ENCODE measurements at places on chromosomes 11 and 22.

GRCh38 chr11:102205805-102206204 is 95.6 kb downstream of the YAP1 start:
- no peak for DNase-seq

DNA sequence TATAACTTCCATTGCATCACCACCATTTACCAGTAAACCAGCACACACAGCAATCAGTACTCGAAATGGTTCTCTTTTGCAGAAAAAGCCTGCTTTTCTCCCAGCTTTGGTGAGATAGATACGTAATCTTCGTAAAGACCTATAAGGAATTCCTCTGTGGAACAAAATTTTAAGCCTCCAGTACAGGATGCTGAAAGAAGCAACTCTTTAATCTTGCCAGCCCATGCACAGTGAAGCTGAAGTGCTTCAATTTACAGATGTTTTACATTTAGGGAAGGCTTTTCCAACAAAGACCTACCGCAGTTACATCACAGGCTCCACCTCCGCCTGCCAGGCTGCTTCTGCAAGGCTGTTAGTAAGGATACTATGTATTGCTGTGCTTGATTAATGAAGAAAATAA is 1.9 kb downstream of the ELMOD1 start:
- no peak for DNase-seq

DNA sequence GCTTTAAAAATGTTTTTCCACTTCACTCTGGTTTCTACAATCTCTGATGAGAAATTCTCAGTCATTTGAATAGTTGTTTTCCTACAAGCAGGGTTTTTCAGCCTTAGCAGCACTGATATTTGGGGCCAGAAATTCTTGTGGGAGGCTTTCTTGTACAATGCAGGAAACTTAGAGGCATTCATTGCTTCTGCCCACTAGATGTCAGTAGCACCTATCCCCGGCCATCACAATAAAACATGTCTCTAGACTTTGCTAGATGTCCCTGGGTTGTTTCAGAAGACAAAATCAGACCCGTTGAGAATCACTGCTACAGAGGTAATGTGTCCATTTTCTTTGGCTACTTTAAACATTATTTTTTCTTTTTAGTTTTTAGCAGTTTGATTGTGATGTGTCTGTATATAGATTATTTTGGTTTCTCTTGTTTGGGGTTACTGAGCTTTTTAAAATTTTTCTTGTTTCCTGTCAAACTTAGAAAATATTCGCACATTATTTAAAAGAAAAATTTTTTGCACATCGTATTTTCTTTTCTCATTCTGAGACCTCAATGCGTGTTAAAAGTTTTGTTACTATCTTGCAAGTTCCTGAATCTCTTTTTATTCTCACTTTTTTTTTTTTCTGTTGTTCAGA is 60.8 kb upstream of the CCDC179 start:
- peak; percentile 4 for DNase-seq

GRCh38 chr22:43101306-43101705 is 9.2 kb upstream of the BIK start:
- no peak for DNase-seq

GRCh38 chr11:46332568-46333393 is 14.5 kb upstream of the DGKZ start:
- no peak for DNase-seq

DNA sequence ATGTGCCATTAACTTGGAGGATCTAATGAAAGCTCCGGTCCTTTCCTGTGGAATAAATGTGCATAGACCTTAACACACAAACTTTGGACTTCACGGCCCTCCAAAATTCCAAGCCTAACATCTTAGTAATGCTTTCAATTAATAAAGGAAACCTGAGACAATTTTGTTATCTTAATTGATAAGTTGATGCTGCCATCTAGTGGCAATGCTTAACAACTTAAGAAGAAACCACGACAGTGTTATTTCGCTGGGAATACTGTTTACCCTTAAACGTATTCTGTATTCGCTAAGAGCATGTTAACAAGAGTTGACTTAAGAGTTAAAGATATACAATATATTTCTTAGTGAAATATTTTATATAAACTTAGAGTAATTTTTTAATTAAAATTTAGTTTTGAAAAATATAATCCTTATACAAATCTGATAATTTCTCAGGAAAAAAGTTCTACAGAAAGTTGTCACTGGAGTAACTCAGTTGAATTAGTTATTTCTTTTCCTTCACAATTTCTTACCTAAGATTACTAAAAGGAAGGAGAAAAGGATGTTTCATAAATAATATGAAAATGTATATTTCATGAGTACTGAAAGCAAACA is 35.0 kb upstream of the OR9G4 start:
- peak; percentile 52 for DNase-seq

GRCh38 chr11:6485661-6486060 is 4.4 kb downstream of the TIMM10B start:
- no peak for DNase-seq

DNA sequence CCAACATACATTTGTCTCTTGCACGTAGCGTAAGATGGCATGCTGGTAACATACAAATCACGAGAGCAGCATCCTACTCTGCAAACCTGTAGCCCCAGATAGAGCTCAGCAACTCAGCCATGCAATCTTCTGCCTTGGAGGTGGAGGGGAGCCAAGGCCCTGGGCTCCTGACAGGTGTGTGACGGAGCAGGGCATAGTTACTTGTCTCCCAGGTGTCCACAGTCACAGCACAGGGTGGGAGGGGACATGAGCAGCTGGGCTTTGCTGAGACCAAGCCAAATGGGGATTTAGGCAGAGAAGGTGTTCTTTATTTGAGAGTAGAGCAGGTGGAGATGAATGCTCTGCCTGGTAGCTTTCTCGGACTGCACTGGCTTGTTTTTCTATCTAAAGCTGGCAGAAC is 111.7 kb downstream of the TEAD1 start:
- DNase-seq, result peak; percentile 66

- DNase-seq, result peak; percentile 5
Observed at GRCh38 chr11:122910775-122911174, 28.2 kb downstream of the JHY start.

DNA sequence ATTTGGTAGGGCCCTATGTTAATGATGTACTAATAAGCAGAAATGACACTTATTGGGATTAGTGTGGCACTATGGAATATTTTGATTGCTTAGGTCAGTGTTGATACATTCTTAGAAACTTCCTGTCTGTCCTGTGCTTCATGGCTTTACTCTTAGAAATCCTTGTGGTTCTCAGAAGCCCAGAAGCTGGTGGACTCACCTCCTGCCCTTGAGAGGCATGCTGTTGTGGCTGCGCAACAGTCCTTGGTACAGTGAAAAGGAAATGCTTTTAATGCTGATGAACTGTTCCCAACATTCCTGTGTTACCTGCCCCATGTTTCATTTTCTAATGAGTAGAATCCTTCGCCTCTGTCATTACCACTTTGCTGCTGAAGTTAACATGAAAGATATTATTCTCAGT is 52.4 kb upstream of the MYO18B start:
- no peak for DNase-seq

- no peak for DNase-seq
Observed at GRCh38 chr11:35163702-35164496, 24.9 kb downstream of the CD44 start.

- DNase-seq, result no peak
Observed at GRCh38 chr11:63508009-63508408, 2.1 kb downstream of the LGALS12 start.

DNA sequence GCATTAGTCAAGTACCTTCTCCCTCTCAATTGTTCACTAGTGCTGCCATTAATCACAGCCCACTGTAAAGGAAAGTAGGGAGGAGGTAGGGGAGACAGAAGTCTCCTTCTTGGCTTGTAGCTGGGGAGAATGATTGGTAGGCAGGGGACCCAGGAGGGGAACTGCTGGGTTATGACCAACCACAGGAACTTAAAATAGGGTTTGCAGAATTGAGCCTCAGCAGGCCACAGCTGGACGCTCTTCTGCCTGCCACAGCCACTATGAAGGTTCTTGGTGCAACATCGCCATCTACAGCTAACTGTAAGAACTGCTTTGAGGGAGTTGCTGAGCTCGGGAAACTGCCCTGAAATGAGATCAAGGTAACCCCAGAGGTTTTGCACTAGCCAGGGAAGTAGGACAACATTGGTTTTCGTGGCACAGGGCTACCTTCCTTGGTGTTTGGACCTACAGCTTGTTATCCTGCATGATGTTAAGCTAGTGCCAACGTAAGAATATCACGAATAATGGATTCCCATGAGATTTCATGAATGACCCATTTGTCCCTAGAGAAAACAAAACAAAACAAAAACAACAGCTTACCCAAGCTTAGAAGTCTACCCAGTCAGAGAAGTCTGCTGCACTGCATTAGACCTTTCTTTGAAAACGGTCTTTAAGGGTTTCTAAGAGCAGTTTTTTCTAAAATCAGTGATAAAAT is 787.1 kb upstream of the API5 start:
- DNase-seq, result peak; percentile 42

DNA sequence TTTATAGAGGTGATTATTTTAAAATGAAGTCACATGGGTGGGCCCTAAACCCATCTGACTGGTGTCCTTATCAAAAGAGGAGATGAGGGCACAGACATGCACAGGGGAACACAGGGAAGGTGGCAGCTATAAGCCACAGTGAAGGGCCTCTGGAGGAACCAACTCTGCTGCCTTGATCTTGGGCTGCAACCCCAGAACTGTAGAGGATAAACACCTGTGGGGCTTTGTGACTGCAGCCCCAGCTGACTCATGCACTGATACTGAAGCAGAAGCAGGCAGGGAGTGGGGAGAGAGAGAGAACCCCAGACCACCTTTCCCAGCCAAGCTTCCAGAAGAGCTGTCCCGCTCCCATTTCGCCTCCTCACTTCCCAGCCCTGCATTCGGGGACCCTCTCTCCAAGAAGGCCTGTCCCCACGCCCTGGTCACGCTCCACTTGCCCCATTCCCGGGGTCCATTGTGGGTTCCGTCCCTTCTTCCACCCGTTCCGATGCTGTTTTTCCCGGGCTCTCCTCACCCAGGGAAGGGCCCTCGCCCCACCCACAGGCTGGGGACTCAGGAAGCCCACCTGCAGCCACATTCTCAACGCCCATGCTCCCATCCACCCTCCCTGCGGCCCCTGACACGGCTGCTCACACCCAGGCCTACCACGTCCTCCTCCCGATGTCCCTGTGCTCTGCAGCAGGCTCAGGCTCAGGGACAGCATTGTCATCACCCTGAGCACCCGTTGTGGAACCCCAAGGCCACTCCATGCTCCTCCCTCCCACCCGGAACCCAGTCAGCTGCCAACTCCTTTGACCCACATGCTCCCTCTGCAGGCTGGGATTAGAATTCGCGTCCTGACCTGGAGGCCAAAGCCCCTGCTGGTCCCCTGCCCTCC is 90.8 kb upstream of the SHANK2 start:
- DNase-seq, result peak; percentile 39

DNA sequence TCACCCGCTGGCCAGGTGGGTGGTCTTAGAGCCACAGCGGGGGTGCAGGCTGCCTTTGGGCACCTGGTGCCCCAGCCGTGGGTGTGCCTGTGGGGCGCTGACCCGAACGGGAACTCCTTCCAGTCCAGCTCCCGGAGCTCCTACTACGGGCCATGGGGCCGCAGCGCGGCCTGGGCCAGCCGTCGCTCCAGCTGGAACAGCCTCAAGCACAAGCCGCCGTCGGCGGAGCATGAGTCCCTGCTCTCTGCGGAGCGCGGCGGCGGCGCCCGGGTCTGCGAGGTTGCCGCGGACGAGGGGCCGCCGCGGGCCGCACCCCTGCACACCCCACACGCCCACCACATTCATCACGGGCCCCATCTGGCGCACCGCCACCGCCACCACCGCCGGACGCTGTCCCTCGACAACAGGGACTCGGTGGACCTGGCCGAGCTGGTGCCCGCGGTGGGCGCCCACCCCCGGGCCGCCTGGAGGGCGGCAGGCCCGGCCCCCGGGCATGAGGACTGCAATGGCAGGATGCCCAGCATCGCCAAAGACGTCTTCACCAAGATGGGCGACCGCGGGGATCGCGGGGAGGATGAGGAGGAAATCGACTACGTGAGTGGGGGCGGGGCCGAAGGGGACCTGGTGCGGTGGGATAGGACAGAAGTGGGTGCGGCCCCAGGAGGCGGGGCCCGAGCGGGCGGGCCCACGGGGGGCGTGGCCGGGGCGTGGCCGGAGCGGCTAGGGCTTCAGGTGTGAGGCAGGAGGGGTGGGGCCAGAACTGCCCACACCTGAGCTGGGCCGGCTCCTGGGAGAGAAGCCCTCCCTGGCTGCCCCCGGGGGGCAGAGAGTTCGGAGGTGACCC is 91.5 kb downstream of the CACNA1I start:
- no peak for DNase-seq

DNA sequence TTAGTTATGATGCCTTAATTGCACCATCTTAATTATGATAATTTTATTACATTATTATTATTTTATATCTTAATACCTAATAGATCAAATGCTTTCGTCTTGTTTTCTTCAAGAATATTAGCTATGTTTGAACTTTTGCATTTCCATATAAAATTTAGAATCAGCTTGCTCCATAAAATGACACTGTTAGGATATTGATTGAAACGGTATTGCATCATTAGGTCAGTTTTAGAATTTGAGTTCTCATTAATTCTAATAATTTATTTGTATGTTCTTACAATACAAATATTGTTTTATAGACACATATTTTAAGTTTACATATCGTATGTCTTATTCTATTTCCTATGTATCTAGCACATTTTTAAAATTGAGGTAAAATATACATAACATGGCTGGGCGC is 6.7 kb downstream of the CFAP68 start:
- no peak for DNase-seq

DNA sequence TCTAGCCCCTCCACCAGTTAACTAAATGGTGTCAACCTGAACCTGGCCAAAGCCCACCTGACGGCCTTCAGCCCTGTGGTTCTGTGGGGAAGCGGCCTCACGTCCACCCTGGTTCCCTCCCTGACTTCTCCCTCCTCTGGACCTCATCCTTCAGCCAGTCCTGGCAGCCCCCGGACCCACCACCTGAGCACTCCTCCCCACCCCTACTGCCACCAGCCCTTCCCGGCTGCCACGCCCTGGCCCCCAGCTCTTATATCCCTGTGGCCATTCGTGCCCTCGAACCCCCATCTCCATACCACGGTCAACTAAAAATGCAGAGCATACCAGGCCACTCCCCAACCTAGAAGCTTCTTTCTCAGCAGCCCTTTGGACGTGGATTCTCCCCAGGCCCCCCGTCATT is 4.2 kb upstream of the MDK start:
- DNase-seq, result no peak

- DNase-seq, result no peak
Observed at GRCh38 chr11:115408036-115408921, 95.9 kb downstream of the CADM1 start.

GRCh38 chr11:12569499-12570425 is 104.5 kb upstream of the TEAD1 start:
- DNase-seq, result no peak

- no peak for DNase-seq
Observed at GRCh38 chr11:8698379-8698851, 15.8 kb downstream of the RPL27A start.

GRCh38 chr11:10275714-10276113 is 18.3 kb downstream of the SBF2 start:
- DNase-seq, result no peak

GRCh38 chr11:64406221-64406946 is 47.4 kb downstream of the RPS6KA4 start:
- no peak for DNase-seq

All from NCI-H1092 (cell line).